ENCODE measurements at places on chromosomes 4 and X. TPM values are rescaled to one million over a fixed set of nuclear protein-coding genes. Genes with fewer than 3 reads are reported as not detected.

GRCh38 chr4:7812231-7812857 is 127.3 kb downstream of the AFAP1 start:
- DNase-seq = no peak

DNA sequence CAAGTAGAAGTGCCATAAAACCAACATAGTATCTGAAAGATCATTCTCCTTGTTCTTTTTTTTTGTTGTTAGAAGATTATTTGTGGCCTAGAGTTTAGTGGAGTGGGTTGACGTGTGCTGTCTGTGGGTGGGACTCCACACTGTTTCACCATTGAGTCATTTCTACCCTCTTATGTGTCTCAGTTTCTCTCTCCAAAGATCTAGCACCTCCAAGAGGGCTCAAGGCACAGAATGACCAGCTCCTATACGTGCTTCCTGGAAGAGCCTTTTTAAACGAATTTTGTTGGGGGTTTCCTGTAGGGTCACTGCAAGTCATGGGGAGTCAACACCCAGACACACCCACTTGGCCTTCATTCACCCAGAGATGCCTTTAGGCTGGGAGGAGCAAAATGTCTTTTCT is 150.1 kb downstream of the KLF8 start:
- DNase-seq = no peak

DNA sequence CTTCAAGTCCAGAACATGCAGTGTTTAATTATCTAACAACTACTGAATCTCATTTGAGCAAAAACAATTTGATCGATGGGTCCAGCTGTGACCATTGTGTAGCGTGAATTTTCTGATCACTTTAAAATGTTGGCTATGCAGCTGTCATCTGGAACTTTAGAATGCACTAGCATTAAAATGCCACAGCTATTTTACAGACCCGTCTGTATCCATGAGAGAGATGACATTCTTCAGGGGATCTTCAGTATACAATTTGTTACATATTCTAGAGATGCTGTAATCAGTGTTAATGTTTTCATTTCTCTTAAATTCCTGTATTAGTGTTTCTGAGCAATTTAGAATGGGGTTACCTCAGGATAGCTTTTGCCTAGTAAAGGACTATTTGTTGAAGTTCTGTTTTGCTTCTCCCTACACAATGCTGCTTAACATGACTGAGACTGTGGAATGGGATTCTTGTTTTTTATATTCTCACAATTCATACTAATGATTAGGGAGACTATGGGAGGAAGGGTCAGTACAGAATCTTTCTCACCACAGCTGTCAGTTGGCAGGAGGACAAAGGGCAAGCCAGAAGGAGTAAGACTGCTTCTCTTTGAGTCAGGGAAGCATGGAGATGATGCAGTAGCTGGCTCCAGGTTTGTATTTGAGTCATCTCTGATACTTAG is 13.2 kb upstream of the CTSO start:
- no peak for DNase-seq

Gene KLHL15
- 21.7 TPM for polyA plus RNA-seq

Gene SPANXC
- not detected for polyA plus RNA-seq
